NCI-H1105 treated with DMSO at 0.1 percent for 48 hours (cell line): ENCODE measurements at places on chromosomes 11 and 22.

- DNase-seq, result no peak
These were observed 82.3 kb upstream of the PHOX2A start for GRCh38 chr11:72326151-72326848.

DNA sequence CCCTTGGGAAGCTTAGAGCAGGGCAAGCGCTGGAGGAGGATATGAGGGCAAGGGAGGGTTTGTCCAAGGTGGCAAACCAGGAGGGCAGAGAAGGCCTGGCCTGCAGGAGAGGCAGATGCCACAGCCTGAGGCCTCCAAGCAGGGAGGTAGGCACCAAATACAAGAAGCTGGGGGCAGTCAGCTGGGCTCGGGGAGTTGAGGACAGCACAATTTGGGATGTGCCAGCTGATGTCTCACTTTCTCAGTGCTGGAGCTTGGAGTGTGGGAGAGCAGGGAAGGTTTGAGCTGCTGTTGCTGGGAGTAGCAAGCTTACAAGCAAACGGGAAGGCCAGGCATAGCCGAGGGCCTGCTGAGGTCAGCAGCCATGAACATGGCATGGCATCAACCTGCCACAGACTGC, 4.0 kb downstream of the ZDHHC24 start:
- no peak for DNase-seq

DNA sequence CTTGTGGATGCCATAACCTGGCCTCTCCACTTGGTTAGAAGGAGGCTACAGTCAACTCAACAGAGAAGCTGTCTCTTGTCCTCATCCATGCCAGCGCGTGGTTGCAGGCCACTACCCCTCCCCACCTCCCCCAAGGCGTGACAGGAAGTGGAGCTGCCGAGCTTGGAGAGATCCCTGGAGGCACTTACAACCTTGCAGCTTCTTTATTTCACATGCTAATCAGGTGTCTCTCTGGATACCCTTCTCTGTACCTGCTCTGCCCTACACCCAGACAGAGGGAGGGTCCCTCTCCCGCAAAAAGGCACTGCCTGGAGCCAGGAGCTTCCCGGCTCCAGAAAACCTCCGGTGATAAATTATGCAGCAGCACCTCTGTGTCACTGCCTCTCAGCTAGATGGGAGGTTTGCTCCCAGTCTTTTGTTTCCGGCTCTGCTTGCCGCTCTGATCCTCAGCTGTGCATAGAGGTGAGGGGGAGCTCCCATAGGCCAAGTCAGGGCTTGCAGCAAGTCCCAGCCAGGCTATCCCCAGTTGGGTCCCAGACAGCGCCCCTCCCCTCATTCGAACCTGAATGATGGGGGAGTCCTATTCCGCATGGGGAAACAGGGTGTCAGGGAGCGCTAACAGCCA, 5.7 kb downstream of the LRP4 start:
- DNase-seq, result peak; percentile 55

GRCh38 chr11:130829920-130830511, 86.3 kb downstream of the SNX19 start:
- no peak for DNase-seq

GRCh38 chr22:26898946-26899605, 241.7 kb downstream of the MIAT start:
- peak; percentile 49 for DNase-seq

DNA sequence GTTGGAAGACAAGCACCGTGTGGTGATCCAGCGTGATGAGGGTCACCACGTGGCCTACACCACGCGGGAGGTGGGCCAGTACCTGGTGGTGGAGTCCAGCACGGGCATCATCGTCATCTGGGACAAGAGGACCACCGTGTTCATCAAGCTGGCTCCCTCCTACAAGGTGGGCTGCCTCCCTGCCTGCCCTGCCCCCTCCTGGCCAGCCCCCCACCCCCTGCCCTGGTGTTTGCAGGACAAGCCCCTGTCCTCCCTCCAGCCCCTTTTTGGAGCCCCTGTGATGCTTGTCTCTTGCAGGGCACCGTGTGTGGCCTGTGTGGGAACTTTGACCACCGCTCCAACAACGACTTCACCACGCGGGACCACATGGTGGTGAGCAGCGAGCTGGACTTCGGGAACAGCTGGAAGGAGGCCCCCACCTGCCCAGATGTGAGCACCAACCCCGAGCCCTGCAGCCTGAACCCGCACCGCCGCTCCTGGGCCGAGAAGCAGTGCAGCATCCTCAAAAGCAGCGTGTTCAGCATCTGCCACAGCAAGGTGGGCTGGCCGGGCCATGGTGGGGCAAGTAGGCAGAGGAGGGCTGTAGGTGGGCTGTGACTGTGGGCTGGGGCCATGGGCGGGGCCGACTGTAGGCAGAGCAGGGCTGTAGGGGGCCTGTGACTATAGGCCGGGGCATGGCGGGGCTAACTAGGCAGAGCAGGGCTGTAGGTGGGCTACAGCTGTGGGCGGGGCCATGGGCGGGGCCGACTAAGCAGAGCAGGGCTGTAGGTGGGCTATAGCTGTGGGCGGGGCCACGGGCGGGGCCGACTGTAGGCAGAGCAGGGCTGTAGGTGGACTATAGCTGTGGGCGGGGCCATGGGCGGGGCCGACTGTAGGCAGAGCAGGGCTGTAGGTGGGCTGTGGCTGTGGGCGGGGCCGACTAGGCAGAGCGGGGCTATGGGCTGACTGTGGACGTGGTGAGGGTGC, 13.6 kb downstream of the MUC2 start:
- no peak for DNase-seq

GRCh38 chr11:87453531-87454089, 415.9 kb downstream of the TMEM135 start:
- no peak for DNase-seq

DNA sequence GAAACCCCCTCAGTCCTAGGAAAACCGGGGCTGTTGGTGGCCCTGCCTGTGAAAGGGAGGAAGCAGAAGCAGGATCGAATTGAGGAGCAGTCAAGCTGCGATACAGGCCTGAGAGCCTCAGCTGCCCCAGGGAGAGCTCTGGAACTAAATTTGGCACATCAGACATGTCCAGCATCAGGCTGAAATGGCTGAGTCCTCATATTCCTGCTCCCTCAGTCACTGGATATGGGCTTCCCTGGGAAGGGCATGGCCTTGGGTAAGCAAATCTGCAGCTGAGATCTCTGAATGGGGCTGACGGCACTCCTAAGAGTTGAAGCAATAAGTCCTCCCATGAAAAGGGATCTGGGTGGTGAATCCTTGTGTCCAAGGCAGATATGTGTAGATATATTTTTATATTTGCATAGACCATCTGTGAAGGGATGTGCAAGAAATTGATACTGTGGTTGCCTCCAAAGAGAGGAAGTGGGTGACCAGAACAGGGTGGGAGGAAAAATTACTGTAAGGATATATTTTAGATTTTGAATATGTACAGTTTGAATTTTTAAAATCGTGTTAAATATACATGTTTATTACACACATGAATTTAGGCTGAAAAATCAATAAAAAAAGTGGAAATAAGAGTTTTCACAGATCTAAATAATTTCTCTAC, 45.5 kb downstream of the APIP start:
- no peak for DNase-seq

DNA sequence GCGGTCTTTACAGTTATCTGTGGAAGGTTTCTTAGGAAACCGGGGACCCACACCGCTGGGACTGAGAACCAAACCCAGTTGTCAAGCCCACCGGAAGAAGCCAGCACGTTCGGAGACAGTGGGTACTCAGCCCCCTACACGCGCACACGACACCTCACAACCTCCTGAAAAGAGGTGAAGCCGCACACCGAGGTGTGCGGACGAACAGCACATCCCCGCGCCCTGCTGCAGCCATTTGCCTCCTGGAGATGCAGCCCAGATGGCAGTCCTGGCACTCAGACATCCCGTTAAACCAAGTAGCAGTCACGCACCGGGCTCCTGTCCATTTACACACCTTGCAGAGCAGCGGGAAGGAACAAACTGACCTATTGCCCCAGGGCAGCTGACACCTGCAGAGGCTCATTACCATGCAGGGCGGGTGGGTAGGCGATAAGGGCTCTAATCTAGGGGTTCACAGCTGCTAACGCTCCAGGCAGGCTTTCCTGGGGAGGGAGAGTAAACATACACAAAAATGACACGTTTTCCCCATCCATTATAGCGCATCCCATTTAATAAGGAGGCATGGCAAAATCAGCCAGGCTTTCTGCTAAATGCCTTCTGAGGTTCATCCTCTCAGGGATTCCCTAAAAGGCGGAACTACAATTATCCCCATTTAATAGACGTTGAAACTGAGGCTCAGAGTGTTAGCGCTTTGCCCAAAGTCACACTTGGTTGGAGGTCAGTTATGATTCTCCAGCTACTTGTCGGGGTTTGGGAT, 864 bp upstream of the EHBP1L1 start:
- DNase-seq, result no peak

DNA sequence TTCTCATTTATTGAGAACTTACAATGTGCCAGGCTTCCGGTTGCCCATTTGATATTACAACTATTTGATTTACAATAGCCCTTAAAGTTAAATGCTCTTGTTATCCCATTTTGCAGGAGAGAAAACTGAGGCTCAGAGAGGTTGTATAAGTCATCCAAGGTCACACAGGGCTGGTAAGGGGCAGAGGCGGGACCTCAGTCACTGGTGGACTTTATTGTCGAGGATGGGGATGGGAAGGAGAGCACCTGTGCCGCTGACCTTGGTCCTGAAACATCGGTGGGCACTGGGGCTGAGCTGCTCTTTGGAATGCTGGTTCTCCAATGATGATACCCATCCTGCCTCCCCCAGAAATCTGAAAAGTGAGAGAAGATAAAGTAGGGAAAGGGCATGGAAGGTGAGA, 265.4 kb downstream of the MIAT start:
- no peak for DNase-seq

DNA sequence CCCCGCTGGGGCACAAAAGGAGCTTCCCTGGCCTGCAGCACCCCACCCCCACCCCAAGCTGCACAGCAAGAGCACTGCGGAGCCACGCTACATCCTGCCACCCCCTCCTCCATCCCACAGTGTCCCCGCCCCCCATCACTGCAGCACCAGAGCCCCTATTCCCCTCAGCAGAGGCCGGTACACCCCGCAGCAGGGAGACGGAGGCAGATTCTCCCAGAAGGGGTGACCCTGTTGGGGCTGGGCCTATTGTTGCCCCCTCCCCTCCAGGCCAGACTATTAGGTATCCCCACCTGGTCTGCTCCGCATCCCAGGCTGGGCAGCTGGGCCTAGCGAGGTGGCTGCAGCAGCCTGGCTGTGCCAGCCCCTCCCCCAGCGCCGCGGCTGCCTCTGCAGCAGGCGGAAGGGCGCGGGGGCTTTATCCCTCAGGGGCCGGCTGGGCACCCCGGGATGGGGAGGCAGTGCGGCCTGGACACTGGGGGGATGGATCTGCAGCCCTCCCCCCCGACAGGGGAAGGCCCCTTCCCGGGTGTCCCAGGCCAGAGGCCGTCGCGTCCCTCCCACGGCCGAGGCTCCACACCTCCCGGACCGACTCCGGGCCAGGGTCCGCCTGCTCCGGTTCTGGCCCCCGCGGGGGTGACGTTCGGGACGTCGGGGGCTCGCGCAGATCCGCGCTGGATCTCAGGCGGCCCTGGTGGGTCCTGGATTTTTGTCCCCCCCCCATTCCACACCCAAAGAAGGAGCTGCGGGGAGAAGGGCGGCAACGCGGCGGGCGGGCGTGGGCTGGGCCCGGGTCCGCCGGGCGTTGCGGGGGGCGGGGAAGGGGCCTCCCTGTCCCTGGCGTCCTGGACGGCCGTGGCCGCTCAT, 943 bp downstream of the DUSP8 start:
- no peak for DNase-seq

DNA sequence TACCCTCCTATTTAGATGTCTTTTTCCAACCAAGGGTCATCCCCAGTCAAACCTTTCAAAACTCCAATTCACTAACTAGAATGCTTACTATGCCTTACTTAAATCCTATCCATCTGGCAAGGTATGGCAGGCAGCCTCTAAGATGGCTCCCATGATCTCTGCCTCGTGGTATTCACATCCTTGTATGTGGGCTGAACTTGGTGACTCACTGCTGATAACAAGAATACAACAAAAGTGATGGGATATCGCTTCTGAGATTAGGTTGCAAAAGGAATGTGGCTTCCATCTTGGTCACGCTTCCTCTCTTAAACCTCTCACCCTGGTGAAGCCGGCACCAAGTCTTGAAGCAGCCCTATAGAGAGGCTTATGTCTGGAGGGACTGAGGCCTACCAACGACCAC, 29.6 kb upstream of the UPB1 start:
- DNase-seq, result no peak

DNA sequence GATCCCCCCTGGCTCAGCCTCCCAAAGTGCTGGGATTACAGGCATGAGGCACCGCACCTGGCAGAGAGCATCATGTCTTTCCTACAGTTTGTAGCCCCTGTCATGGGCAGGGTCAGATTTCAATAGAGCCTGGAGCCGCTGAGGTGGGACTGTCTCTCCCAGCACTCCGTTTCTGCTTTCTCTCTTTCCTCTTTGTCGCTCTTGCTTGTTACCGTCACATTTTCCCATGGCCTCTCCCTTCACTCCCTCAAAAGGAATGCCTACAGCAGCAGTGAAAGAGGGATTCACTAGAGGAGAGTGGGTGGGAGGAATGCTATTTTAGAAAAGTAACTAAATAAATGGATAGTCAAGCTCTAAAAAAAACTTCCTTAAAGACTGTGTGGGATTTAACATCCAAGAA, 136.7 kb upstream of the TTC12 start:
- no peak for DNase-seq

- no peak for DNase-seq
These were observed 35.7 kb upstream of the PTPRJ start for GRCh38 chr11:47944632-47945031.
